ENCODE measurements at places on chromosomes 7 and 10.

GRCh38 chr10:130630135-130630534 lies 493.9 kb downstream of the GLRX3 start:
- DNase-seq = no peak

DNA sequence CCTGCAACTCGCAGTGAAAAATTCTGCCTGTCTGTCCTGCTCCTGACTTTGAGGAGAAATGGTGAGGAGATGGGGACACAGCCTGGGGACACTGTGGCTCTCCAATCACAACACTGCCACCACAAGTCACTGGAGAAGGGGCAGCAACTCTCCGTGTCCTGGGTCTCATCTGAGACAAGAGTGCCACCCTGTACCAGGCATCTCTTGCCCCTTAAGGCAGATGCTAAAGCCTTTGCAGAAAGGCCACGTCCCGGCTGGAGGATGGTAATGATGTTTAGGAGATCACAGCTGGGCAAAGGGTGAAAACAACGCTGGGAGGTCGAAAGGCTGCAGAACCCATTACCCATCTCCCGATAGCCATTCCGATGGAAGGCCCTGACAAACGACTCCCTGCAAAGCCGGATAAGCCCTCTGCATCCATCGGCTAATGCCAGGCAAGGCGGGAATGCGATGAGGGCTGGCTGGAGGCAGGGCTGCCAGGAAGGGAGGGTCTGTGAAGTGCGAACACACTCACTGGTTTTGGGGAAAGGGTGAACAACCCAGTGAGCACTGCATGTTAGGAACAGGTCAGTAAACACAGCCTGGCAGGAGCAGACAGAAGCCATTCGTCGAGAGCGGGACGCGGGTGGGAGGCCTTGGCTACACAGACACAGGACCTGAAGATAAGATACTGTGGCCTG lies 190.8 kb downstream of the ADARB2 start:
- DNase-seq = no peak

DNA sequence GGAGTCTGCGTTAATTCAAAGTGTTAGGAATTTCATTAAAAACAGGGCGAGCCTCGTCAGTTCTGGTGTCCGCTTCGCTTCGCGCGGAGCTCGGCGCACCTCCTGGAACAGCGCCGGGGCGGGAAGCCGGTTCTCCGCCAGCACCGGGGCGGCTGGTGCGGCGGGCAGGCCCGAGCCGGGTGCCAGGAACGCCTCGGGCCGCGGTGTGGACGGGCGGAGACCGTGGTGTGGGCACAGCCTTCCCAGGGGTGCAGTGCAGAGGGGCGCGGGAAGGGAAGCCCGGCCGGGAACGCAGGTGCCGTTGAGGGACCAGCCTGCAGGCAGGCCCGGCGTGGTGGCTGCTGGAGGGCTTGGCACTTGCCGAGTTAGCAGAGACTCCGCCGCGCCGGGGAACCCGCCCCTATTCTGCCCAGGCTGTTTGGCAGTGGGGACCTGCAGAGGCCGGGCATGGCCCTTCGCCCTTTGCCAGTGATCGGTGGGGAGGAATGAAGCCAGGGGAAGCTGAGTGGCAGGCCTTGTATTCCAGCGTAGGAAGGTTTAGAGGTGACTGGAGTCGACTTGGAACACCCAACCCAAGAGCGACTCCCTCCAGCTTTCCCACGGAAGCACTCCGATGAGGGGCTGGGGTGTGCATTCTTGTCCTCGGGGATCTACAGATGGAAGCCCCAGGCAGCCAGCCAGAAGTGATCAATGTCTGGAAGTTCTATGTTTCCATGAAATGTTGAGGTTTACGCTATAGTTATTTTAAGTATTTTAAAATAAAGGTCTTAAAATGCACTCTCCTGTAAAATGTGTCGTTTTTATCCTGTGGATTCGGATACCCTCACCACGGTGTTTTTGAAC lies 945 bp upstream of the RHEB start:
- DNase-seq = no peak

DNA sequence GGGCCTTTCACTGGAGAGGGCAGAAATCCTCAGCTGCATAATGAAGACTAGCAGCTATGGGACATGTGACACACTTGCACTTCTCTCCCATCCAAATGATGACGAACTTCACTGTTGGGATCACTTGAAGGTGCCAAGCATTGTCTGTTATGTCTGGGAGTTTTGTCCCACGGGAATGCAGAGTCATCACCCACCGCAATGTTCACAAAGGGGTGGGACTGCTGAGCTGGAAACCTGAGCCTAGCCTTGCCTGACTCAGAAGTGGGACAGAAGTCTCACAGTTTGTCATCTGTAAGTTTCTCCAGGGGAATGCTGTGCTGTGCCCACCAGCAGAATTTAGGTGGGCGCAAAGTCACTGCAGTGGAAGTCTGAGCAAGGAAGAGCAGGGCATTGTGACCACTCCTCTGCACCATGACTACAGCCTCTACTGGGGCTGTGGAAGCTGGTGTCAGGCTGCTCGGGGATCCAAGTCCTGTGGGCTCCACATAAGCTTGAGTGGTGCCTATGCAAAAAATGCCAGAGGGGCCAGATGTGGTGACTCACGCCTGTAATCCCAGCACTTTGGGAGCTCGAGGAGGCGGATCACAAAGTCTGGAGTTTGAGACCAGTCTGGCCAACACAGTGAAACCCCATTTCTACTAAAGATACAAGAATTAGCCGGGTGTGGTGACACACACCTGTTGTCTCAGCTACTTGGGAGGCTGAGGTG lies 472.0 kb upstream of the CNTNAP2 start:
- DNase-seq = no peak

DNA sequence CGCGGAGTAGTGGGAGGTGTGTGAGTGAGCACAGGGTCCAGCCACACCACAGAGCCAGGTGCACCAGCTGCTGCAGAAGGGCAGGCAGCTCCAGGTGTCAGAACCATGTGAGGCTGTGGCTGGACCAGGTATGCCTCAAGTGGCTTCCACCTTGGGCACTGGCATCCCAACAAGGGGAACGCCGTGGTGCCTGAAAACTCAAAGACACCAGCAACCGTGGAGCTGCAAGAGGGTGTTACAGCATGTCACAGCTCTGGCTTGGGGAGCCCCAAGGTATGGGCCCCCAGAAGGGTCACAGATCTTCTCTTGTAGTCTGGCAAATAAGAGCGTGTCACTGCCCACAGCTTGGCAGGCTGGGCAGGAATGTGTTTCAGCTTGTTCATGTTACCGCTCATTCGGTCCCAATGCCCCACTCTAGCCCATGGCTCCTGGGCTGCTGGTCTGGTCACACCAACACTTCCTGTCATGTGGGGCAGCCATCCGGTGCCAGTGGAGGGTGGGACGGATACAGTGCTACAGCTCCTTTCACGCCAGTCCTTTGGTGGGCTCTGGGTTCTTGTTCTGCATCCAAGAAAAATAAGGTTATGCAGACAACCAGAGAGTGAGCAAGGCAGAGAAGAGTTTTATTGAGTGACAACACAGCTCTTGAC lies 29.8 kb downstream of the STRA8 start:
- DNase-seq = no peak

- DNase-seq = no peak
These were observed 167.5 kb downstream of the RNLS start for GRCh38 chr10:88415533-88416130.

GRCh38 chr7:26508481-26508880 lies 216.8 kb downstream of the SNX10 start:
- DNase-seq = no peak

DNA sequence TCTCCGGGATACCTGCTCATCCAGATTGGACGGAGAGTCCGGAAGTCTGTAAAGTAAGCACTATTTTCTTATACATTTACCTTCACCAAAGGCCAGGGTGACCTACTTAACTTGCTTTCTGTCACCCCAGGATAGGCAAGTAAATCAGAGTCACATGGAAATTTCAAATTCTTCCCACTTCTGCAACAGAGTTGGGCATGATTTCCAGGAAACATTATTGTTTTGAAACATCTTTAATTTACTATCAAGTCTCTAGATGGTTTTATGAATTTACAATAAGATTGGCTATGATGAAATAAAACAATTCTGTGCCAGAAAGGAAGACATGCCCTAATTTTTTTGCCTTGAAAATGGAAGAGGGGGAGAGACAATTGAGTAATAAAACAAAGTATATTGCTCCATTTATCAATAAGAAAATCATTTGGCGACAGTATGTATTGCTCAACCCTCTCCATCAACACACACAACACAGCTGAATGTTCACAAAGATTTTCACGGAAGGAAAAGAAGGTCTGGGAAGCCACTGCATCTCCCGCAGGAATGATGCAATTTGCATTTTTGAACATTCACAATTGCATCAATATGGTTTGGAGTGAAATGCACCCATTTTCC lies 702.8 kb downstream of the PARD3 start:
- peak; percentile 51 for DNase-seq

DNA sequence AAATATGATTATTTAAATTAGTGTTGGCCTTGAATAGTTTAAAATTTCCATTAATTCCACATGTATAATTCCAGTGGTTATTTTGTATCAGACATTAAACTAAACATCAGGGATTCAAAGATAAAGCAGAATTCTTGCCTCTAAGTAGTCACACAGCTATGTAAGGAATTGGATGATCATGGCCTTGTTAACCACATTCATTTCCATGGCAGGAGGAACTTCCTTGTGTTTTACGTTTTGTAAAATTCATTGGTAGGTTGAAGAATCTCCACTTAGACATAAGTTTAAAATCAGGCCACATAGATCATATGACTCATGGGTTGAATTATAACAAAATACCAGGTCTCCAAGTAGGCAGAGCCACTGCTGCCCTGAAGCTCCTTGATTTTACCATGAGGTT lies 289.7 kb downstream of the PLXDC2 start:
- DNase-seq = no peak

DNA sequence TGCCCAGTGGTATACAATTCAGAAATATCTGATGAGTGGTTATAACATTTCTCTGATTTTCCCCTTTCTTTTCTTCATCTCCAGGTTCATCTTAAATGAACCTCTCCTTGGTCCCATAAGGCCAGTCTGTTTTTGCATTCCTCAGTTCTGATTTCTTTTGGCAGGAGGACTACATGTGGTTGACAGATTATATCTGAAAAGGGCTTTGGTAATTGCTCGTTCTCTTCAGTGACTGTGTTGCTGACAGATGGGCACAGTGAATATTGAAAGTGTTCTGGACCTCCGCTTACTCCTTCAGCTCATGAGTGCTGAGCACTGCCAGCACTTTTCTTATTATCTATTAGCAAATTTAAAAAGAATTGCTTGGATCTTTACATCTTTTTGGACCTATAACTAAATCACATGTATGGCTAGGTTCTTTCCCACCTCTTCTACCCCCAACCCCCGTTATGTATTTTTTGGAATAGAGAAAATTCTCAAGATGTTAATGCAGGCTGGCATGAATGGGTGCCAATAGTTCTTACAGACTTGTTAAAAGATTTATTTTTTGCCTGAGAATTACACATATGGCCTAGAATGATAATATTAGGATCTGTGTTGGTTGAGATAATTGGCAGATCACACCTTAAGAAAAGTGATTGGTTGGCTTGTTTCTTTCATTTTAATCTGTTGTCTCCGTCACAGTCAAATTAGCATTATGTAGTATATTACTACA lies 323.0 kb downstream of the EXOC4 start:
- DNase-seq = peak; percentile 33

- DNase-seq = no peak
These were observed 4.0 kb downstream of the SFMBT2 start for GRCh38 chr10:7406712-7407333.

DNA sequence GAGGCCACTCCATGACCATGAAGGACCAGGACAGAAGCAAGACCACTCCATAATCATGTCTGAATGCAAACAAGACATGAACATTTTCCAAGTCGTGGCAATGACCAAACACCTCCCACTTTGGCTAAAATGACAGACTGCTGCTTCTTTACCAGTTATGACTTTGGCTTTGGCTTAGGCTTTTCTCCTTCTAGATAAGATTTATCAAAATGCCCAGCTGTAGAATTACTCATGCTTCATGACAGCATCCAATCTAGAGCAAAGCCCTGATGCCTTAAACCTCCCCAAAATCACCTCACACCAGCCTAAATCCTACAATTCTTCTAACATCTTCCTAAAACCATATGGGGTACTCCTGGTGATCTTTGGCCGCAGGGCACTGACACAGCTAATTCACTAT lies 102.1 kb downstream of the VPS41 start:
- no peak for DNase-seq

GRCh38 chr10:70528741-70529362 lies 50.3 kb downstream of the PALD1 start:
- peak; percentile 60 for DNase-seq

GRCh38 chr7:71976645-71977044 lies 435.5 kb downstream of the CALN1 start:
- DNase-seq = no peak

- DNase-seq = no peak
These were observed 9.0 kb downstream of the ELMO1 start for GRCh38 chr7:37439653-37440026.

GRCh38 chr10:95889830-95890229 lies 17.9 kb upstream of the CC2D2B start:
- DNase-seq = no peak

DNA sequence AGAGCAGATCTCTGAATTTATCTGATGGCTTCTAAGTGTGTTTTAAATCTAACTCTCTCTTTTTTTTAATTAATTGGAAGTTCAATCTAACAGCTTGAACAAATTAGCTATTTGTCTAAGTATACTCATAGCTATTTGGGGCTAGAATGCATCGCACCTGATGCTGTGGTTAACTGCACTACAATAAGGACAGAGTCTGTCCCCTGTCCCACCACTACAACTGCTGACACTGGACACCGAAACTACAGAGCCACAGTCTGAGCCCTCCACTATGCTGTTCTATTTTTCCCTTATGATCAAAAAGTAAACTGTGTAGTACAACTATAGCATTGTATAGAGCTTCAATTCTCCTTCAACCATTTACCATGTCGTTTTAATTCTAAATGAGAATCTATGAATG lies 89.4 kb upstream of the AHR start:
- no peak for DNase-seq

- DNase-seq = peak; percentile 78
These were observed 86.3 kb downstream of the RNF216 start for GRCh38 chr7:5694912-5695726.

GRCh38 chr10:76961841-76962240 lies 675.8 kb downstream of the KCNMA1 start:
- no peak for DNase-seq

DNA sequence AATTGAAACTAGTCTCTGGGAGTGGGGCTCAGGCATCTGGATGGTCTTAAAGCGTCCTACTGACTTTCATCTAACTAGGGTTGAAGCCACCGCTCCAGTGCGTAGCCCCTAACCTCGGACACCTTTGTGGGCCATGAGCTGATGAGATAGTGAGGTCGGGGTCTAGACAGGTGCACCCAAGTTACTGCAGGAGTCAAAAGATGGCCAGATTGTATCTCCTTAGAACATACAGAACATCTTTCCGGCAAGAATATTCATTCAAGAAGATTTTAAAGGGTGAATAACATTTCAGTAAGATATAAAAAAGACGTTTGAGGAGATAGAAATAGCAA lies 20.6 kb downstream of the RBM17 start:
- no peak for DNase-seq

DNA sequence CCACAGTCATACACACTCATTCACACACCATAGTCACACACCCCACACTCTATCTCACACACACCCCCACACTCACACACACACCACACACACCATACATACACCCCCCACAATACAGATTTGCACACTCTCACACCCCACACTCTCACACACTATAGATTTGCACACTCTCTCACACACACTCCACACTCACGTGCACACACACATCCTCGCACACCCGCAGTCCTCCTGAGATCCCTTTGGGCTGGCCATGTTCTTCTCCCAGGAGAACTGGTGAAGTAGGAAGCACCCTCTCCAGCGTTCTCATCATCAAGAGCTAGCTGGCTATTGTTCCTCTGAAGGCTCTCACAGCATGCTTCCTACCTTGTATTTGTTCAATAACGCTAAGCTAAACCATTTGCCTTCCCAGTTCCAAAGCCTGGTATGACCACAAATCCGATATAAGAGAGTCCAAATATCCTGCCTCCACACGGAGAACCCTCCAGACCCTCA lies 86.2 kb downstream of the HECW1 start:
- no peak for DNase-seq
